Hematopoietic multipotent progenitor cell treated with erythropoietin and hydrocortisone succinate and interleukin-3 and kit ligand, for 8 days (in vitro differentiated cells): ENCODE measurements at places on chromosomes 2 and 18.
A peak's percentile ranks its signal among the peaks of the same experiment; 100 is the strongest.

DNA sequence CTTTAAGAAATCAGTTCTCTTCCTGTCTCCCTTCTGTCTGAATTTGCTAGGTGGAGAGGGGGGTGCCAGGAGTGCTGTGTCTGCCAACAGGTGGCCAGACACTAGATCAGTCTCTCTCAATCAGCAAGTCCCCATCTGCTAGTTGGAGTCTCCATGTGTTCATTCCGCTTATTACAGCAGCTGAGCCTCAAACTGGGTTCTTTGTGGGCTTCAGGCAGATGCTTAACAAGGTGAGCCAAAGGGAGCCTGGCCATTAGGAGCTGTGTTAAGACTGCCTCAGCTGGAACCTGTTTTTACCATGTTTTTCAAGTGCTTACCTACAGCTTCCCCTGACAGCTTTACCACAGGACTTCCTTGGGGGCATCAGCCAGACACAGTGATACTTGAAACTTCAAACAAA, 401.9 kb downstream of the LRP1B start:
- no peak for DNase-seq

GRCh38 chr2:127043367-127044164, 63.4 kb downstream of the BIN1 start:
- DNase-seq: no peak

GRCh38 chr2:170013802-170014551, 164.0 kb upstream of the MYO3B start:
- DNase-seq: peak; percentile 97

GRCh38 chr2:232482301-232483238, 5.1 kb downstream of the ECEL1 start:
- no peak for DNase-seq

DNA sequence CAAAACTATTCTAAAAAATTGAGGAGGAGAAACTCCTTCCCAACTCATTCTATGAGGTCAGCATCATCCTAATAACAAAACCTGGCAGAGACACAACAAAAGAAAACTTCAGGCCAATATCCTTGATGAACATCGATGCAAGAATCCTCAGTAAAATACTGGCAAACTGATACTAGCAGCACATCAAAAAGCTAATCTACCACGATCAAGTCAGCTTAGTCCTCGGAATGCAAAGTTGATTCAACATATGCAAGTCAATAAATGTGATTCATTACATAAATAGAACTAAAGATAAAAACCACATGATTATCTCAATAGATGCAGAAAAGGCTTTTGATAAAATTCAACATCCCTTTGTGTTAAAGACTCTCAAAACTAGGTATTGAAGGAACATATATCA, 63.1 kb downstream of the EHBP1 start:
- no peak for DNase-seq

GRCh38 chr2:31973665-31974064, 37.1 kb downstream of the MEMO1 start:
- DNase-seq: no peak

- DNase-seq: no peak
These were observed 138.9 kb downstream of the SMAD2 start for GRCh38 chr18:47791461-47791985.

DNA sequence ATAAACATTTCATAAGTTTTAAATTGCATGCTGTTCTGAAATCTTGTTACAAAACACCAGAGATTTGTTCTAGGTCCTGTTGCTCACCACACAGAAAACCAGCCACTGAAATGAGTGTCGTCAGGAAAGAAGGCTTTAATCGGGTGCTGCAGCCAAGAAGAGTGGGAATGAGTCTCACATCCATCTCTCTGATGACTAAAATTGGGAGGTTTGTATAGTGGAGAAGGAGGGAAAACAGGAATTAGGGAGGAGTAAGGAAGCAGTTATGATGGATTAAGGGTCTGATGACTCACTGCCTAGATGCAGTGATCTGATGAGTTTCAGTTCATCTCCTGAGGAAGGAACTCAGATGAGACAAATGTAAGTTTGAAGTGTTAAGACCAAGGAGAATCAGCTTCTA, 42.1 kb upstream of the GPR39 start:
- DNase-seq: no peak
